Activated T-cell treated with anti-CD3 and anti-CD28 coated beads, Interleukin-2, amount 50 U/mL, for 1 hour (primary cell): ENCODE measurements at places on chromosomes 5 and 9.

- DNase-seq = no peak
Measured at GRCh38 chr5:79685627-79686026, 4.0 kb upstream of the CMYA5 start.

DNA sequence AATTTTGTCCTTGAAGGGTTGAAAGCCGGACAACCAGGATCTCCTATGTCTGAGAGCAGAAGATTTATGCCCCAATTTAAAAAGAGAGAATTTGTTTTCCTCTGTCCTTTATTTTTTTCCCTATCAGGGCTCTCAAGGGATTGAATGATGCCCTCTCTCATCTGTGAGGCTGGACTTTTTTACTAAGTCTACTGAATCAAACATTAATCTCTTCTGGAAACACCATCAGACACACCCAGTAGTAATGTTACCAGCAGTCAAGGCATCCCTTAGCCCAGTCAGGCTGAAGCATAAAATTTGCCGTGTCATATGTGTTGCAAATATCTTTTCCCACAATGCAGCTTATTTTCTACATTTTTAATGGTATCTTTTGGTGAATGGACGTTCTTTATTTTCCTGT is 1497.9 kb downstream of the MAT2B start:
- DNase-seq = no peak

DNA sequence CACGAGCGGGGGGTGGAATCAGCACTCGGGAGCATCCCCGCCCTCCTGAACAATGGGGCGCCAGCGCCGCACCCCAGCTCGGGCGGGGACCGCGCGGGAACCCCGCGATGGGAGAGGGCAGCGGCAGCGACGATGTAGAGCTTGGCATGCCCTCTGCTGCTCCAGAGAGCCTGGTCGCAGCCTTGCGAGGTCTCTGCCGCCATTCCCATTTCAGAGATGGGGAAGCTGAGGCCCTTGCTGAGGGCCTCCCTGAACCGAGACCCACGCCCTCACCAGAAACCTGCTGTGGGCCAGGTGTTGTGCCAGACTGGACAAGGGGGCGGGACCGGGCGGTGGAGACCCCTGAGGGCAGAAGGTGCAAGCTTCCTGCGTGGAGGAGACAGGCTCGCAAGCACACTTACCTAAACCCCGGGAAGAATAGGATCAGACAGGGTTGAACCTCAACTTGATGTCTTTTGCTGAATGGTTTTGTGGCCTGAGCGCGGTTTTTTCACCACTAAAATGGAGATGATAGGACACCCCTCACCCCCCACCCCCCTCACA is 647 bp upstream of the MEGF9 start:
- DNase-seq = no peak

DNA sequence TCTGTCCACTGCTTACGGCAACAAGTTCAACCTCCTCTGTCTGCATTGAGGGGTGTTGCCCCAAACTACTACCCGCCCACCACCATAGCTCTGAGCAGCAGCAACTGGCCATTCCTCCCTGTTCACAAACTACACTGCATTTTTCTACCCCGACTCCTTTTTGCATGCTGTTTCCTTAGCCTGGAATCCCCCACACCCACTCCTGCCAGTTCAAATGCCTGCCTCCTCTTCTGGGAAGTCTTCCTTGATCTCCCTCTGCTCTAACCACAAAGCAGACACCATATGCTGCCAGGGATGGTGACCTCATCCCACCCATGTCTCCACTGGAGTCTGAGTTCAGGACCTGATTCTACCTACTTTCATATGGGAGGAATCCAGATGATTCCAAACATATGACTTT is 13.3 kb downstream of the ALDH1B1 start:
- no peak for DNase-seq

DNA sequence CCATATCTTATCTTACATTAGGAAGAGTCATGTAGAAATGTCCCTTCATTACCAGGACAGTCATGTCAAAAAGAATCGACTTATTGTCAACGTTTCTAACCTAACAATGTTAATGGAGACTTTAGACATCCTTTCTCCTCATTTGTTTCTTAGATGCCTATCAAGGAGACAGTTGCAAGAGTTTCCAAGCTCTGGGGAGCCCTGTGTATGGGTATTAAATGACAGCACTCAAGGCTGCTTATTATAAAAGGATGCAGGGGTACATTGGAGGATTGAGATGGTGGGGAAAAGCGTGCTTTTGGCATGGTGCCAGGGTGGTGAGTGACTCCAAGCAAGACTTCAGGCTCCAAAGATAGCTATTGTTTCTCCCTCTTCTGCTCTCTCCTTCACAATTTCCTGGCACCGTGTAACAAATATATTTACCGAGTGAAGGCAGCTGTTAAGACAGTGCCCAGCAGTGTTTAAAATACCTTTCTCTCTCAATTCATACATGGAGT is 461.3 kb upstream of the CLINT1 start:
- no peak for DNase-seq

DNA sequence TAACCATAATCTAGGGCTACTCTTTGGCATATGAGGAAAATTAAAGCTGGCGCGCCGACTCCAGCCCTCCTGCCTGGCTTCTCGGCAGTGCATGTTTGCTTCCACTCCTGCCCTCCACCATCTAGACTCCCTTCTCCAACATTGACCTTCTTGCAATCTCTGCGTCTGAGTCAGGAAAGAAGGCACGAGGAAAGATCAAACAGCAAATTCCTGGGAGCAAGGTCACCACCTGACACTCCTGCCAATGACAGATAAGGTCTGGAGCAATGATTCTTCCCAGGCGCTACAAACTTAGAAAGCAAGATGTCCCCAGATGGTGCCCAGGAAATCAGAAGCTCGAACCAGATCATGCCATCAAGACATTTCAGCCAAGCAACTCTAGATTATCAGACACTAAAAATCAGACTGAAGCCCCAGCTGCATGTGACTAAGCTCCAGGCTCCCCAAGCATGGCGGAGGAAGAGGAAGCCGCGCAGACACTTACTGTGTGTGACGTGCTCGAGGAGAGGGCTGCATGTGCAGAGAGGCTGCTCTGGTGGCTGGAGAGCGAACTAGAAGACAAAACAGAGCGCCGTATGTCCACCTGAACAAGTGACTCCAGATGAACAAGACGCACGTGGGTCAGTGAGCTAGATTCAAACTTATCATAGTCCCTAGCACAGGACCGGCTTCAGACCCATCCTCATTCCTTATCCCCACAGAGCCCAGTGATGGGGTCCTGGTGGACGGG is 115.3 kb downstream of the UBE2R2 start:
- no peak for DNase-seq

GRCh38 chr5:154967421-154968024 is 26.6 kb downstream of the MRPL22 start:
- no peak for DNase-seq

- no peak for DNase-seq
Measured at GRCh38 chr9:106920091-106920490, 57.1 kb downstream of the ZNF462 start.

DNA sequence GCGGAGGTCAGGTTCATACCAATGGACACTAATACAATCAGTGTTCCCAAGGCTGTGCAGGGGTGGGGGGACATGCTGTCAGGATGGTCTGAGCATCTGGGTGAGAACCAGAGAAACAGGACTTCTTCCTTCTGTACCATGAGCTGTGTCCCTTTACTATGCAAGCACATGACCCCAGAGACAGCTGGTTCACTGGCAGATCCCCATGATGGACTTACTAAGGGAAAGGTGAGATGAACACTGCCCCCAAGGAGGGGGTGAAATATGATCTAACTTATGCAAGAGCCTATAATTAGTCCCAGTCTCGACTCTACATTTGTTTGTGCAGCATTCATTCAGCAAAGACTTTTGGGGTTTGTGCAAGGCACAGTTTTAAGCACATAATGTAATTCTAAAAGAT is 91.4 kb downstream of the LIFR start:
- no peak for DNase-seq

GRCh38 chr5:94544875-94545547 is 73.4 kb downstream of the KIAA0825 start:
- DNase-seq = no peak

DNA sequence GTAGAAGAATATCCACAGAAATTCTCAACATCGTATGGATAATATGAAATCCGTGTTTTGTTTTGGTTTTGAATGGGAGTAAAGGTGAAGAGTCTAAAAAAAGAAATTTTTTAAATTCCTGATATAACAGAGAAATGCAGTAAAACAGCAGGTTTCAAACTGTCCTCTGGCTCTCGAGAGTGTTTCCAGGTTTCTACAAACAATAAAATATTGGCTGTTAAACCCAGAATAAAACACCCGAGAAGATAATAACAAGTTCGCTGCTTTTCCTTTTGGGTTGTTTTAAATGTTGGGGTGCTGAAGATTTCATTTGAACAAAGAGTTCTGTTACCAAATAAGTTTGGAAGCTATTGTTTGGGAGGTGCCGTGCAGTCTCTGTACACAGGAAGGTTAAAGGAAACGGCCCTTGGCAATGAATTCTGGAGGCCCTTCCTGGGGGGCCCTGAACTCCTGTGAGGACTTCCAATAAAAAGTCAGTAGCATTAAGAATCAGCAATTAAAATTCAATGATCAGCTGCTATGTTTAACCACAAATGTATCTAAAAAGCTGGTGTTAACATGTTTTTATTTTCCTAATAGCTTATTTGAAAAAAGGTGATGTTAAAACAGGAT is 215.8 kb downstream of the TSSK1B start:
- no peak for DNase-seq

- DNase-seq = no peak
Measured at GRCh38 chr9:122340161-122340560, 30.7 kb upstream of the PTGS1 start.

DNA sequence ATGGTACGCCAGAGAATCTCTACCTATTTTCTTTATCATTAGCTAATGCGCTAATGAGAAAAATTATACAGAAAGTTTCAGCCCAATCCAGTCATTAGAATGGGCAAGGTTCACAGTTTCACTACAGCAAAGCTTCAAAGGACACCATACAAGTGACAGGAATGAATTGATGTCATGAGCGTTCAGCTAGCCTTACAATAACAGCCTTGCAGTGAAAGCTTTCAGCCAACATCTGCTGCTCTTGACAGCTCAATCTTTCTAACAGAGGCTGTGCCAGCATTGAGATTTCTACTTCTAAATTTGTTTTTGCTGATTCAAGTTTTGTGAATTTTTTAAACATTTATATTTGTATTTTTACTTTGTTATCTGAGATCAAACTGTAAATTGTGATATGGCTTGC is 302.4 kb upstream of the FAM174A start:
- DNase-seq = no peak

GRCh38 chr9:33202018-33202417 is 34.9 kb upstream of the B4GALT1 start:
- no peak for DNase-seq

DNA sequence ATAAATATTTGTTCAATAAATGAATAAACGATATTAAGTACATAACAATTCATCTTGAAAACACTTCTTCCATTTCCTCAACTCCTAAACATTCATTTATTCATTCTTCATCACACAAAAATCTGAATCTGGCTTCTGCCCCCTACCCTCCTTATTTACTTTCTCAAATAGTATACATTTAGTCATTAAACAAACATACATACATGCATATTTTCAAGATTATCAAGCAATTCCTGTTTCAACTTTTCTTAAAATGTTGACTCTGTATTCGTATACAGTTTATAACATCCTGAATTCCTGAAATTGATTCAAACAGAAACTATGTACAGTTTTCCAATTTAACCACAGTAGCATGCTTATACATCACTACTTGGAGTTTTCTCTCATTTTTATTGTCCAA is 129.0 kb downstream of the MUSK start:
- no peak for DNase-seq

DNA sequence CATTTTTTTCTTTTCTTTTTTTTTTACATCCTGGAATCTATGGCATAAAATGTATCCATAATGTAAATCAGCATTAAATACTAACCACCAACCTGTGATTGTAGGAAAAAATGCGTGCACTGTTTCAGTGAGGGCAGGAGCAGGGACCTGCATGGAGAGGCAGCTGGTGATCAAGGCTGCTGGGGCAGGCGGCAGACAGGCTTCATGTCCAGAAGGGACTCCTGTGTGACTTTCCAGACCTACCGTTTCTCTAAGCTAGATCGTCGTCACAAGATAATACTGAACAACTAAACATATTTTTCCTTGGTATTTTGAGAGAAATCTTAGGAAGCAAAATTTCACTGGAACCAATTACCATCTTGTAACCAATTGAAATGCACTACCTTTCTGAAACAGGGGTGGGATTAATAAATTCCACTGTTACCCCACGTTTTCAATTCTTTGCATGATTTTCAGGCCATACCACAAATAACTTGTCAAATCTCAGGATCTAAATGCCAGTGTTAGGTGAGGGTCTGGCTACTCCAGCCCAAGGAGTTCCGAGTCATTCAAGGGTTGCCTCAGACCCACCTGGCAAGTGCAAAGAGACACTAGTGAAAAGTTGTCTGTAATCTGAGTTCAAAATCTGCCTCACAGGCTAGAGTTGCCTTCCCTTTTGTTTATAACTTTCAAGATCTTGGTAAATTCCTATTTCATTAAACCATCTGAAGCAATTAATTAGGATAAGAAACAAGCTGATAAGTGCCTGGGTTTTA is 198.2 kb downstream of the SEMA5A start:
- DNase-seq = no peak

GRCh38 chr9:134335061-134335460 is 8.8 kb downstream of the RXRA start:
- DNase-seq = no peak

DNA sequence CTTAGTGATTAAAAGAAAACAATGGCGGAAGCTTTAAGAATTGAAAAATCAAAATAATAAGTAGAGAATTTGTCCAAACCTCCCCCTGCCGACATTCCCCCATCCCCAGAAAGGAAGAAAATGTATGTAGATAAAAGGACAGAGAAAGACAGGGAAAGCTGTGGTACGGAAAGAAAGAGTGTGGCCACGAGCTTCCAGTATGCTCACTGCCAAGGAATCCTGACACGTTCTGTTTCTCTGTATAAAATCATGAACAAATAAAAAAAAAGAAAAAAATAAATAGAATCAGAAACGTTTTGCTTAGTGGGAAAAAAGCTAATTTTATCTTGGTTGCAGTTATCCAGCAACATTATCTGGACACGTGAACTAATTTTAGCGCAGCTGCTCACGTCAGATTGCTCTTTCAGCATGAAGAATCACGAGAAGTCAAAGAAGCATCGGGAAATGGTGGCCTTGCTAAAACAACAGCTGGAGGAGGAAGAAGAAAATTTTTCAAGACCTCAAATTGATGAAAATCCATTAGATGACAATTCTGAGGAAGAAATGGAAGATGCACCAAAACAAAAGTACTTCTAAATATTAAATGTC is 15.2 kb downstream of the DNAJC21 start:
- DNase-seq = no peak
